ENCODE measurements at places on chromosomes 16 and 17.

- DNase-seq, result no peak
These were observed 12.5 kb downstream of the GSG1L2 start for GRCh38 chr17:9809409-9809808.

GRCh38 chr17:28612936-28613872 lies 781 bp downstream of the RSKR start:
- DNase-seq, result peak; percentile 24

DNA sequence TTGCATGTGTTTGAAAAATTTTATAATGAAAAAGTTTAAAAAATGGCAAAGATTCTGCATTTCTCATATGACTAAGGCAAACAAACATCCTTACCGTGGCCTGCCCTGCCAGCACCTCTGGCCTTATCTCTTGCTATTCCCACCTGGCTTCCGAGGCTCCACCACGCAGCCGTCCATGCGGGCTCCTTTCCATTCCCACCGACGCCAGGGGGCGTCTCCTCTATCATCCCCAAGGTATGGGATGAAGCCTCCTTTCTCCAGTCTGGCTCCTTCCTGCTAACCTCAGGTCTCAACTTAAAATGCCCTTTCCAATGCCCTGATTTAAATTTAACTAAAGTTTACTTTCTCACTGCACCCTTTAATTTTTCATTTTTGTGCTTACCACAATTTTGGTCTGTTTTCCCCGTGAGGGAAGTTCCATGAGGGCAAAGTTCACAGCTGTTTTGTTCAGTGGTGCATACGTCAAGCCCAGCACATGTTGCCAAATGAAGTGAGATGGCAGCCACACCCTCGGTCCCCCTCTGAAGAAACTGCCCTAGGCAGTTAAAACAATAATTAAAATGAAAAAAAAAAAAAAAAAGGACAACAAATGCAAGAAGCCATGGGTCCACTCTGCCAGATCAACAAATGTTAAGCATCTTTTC lies 13.3 kb upstream of the SDK2 start:
- DNase-seq, result no peak

- no peak for DNase-seq
These were observed 204.0 kb upstream of the CCL2 start for GRCh38 chr17:34051046-34051445.

DNA sequence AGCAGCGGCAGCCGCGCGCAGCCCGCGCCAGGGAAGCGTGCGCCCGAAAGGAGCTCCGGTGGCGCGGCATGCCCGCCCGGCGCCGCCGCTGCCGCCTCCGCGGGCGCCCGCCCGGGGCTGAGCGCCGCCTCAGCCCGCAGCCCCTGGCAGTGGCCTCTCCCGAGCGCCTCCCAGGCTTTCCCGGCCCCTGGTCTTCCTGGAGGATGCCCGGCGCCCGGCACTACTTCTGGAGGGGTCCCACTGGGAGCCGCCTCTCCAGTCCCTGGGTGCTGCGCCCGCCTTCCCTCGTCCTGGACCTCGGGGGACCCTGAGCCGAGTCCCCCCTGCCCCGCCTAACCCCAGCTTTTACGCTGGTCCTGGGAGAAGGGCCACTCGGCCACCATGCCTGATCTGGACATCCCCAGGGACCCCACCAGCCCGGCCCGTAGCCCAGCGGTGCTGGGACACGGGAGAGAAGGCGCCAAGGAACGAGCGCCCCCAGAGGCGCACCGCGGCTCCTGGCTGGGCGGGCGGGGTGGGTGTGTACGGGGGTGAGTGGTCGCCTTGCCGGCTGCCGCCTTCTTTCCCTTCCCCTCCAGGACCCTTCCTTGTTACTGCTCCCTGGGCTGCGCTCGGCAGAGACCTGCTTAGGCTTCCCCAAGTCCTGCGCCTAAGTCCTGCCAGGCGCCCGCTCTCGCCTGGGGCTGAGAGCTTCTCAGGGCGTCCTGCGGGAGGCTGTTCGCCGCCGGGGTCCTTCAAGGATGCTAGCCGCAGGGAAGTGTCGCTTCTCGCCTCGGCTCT lies 704 bp downstream of the ASIC2 start:
- DNase-seq, result no peak

GRCh38 chr17:17989081-17989480 lies 16.4 kb downstream of the DRC3 start:
- no peak for DNase-seq

- DNase-seq, result no peak
These were observed 7.9 kb upstream of the MON1B start for GRCh38 chr16:77183137-77183536.

DNA sequence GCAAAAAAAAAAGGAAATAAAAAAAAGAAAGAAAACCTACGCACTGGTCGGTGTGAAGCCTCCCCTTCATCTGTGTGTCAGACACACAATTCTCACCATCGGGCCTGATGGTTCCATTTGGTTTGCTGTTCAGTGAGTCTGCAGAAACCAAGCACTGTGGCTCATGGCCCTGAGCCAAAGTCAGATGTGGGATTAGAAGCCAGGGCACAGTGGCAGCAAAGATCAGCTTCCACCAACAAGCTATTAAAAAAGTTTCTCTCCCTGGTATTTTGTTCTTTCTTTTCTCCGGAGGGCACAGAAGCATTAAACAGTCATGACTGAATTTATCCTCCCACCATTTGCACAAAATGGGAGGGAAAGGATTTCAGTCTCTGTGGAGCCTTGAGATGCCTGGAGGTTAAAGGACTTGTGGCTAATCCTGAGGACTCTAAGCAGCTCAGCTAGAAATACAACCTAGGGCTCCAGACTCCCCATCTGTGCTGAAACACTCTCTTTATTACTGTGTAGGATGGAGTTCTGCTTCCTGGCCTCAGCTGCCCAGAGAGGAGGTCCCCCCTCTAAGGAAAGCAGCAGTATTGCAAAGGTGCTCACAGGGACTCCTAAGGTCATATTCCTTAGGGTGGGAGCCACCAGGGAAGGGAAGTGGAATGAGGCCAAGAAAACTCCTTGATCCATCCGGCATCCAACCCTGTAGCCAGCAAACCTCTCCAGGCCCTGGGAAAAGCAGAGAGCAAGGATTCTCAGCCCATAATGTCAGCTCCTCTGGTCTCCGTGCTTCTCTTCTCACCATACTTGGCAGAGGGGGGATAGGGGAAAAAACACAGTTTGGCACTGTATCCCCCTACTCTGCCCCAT lies 28.2 kb downstream of the SLC39A11 start:
- no peak for DNase-seq

- no peak for DNase-seq
These were observed 161.4 kb downstream of the GRIN2A start for GRCh38 chr16:10020866-10021265.

DNA sequence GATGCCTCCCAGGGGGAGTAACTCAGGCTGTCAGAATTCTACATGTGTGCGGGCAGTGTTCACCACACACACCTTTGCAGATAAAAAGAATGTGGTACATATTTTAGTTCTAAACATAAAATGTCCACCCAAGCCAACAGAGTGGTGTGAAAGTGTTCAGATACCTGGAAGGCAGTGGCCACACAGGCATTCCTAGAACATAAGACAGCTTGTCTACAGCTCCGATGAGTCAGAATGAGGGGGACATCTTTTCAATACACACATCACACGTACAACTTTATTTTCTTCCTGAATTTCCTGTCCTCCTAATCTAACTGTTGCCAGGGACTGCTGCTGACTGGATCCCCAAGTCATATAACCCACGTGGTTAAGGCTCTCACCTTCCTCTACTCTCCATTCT lies 142.3 kb downstream of the ZFHX3 start:
- no peak for DNase-seq

DNA sequence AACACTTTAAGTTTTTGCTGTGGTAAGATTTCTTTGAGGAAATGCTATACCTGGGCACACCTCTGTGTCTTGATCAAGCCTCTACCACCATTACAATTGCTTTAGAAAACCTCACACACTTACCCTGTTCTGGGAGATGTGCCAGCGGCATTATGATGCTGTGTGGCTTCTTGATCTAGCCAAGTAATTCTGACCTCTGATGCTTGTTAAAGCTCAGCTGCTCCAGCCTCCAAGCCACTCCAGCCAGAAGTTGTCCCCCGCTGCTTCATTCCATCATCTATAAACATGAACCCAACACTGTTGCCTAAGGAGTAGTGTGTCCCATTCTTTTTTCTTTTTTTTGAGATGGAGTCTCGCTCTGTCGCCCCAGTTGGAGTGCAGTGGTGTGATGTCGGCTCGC lies 60.1 kb downstream of the CYLD start:
- DNase-seq, result no peak

GRCh38 chr16:56067406-56067805 lies 123.9 kb upstream of the GNAO1 start:
- DNase-seq, result no peak

- no peak for DNase-seq
These were observed 273.4 kb downstream of the CEP112 start for GRCh38 chr17:65918500-65918899.

DNA sequence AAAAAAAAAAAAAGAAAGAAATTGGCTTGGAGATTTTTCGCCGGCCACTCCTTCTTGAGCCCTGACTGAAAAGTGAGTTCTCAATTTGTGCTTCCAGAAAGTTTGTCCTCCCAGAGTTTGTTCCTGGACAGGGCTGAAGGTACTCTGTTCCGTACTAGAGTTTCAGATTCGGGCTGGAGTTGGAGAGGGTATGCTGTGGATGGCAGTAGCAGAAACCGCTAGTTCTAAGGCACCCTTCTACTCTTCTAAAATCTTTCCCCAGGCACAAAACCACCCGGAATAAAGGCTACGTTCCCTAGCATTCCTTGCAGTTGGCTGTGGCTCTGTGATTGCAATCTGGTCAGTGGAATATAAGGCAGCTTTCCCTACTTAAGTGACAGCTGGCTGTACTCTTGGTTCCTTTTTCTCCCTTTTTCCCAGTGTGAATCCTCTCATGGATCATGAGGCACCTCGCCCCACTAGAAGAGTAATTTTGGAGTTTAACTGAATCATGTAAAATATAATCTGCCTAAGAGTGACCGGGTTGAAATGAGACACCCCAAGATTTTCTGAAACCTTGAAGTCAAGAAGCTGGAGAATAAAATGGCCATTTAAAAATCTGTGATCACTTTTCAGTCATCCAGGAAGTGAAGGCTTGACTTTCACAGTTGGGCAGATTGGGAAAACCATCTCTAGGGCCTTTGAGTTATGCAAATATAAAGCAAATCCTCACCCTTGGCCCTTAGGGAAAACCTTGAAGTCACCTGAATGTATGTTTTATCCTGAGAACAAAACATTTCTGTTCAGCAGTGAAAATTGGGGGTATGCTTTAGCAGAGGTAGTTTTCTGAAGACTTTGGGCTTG lies 901 bp upstream of the HEATR6 start:
- DNase-seq, result no peak

DNA sequence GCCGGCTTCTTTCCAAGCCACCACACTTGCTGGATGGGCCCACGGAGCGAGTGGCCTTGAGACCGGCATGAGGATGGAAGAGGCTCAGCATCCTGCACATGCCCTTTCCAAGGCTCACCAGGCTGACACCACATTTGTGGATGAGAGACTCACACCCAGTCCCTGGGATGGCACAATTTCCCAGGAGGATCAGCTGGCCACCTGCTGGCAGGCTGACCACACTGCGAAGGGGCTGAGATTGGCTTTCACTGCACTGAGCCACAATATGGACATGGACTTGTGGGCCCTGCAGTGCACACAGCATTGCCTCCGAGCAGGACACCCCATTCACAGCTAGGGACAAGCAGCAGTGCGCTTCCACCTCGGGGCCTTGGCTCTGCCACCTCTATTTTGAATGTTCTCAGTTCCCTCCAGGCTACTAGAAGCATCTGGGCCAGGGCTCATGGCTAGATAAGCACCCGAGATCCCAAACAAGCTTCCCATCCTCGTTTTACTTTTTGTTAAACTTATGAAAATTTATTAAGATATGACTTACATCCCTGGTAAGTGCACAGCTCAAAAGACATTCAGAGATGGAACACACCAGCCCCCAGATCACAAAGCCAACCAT lies 25.3 kb upstream of the KSR1 start:
- no peak for DNase-seq

DNA sequence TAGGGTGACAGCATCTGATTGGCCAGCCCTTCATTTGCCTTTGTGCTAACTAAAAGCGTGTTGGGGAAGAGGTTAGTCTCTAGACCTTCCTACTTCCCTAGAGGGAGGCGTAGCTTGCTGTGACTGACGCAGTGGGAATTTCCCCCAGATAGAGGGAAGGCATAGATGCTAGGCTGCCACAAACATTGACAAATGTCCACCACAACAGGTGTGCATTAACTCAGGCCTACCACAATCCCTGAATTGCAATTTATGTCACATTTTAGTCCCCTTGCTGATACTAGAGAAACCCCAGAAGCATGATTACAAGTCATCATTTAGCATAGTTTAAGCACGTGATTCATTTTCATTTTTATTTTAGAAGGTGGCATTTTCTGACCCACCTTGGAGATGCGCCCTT lies 76.3 kb upstream of the WSB1 start:
- no peak for DNase-seq

- no peak for DNase-seq
These were observed 66.2 kb upstream of the CACNG3 start for GRCh38 chr16:24189941-24190340.

DNA sequence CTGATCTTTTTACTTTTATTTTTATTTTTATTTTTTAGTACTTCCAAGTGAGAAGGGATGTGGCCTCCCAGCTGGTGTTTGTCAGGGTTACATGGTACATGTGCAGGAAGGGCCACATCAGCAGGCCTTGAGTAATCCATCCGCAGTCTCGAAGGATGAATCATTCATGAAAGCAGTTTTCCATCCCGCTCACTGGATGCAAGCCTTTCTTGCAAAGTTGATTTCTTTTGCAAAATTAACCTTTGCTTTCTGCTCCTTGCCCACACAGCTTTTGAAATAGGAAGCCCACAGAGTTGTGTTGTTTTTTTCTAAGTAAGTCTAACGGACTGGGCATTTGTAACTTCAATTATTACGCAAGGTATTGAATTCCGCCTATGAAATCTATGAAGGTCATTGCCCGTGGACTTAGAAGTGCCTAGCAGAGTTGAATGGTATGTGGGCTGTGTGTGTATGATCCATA lies 157.4 kb downstream of the PRKCA start:
- DNase-seq, result peak; percentile 85

GRCh38 chr16:15041271-15042004 lies 14.4 kb downstream of the NTAN1 start:
- no peak for DNase-seq

DNA sequence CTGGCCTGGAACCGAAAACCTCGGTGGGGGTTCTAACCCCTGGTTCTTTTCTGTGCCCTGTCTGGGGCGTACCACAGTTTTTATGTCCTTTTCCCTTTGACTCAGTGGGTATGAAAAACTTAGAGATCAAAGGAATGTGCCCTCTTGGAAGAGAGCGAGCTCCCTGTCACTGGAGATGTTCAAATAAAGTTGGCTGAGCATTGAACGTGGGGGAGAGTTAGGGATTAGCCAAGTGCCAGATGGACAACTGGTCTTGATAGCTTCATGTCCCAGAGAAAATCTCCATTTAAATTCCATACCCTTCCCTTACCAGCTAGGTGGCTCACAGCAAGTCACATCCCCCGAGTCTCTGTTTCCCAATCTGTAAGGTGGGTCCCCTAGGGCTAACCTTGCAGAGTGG lies 9.5 kb downstream of the ADGRG1 start:
- no peak for DNase-seq

GRCh38 chr16:24846548-24847357 lies 990 bp downstream of the SLC5A11 start:
- no peak for DNase-seq

Measured in Panc1 (cell line).